ENCODE measurements at places on chromosomes 5 and 9.

GRCh38 chr9:29648601-29649000, 2075.3 kb upstream of the C9orf72 start:
- DNase-seq = no peak

GRCh38 chr9:115847216-115847615, 306.4 kb upstream of the PAPPA start:
- no peak for DNase-seq

- no peak for DNase-seq
These were observed 201.8 kb upstream of the MPDZ start for GRCh38 chr9:13481274-13481673.

DNA sequence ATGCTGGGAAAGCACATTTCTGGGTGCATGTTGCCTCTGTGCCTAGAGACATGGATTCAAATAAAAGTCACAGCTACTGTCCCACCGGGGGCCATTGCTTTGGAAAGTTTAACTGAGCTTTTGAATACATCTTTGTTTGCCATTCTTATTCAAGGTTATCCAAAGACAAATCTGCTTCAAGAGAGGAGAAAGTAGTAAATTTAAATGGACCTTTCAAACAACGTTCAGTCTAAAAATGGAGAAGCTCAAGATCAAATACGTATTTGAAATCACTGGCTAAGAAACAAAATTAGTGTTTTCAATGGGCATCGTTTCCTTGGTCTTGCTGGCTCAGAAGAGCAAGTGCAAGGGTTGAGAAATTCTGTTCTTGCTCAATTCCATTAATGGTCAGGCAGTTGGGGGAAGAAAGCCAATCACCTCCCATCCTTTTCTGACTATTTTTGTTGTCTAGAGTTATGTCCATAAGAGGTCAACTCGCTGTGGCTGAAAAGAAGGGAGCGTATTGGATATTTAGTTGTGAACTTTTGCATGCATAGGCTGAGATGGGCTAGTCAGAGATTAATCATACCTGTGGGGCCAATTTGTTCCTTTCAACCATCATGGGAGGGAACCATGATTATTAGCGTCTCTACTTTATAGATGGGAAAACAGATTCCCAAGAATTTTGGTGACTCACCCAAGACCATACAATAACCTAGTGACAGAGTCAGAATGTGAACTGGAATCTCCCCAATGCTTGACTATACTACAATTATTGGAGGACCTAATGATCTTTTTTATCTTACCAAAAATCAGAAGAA, 276.2 kb upstream of the TNC start:
- no peak for DNase-seq

GRCh38 chr5:110477911-110478310, 248.6 kb downstream of the TMEM232 start:
- DNase-seq = no peak

DNA sequence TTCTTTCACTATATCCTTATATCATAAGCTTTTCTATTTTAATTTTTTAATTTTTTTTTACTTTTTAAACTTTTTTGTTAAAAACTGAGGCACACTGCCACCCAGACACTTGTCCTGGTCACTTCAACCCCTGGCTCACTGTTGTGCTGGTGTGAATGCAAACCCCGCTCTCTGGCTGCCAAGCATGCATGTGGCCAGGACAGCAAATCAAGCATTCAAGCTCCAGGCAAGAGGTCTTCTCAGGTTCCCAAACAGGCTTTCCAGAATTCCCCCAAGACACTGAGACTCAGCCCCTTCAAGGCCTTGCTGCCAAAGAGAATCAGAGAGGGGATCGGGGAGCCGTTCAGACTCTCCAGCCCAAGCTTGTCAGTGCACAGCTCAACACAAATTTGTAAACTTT, 139.9 kb downstream of the FANCC start:
- no peak for DNase-seq

DNA sequence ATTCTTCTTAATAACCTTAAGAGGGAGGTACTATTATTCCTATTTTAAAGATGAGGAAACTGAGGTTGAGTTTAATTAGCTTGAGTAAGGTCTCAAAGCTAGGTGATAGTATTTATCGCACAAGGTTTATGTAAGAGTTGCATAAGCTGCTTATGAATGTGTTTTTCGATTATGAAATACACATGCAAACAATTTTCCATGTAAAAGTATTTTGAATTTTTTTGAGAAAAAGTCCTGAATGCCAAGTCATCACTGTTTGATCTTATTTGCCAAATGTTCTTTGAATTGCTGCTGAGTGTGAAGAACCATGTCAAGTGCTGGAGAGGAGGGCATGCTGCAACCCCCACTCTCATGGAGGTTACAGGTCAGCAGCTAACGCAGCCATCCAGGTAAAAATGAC, 174.4 kb downstream of the CARTPT start:
- DNase-seq = no peak

DNA sequence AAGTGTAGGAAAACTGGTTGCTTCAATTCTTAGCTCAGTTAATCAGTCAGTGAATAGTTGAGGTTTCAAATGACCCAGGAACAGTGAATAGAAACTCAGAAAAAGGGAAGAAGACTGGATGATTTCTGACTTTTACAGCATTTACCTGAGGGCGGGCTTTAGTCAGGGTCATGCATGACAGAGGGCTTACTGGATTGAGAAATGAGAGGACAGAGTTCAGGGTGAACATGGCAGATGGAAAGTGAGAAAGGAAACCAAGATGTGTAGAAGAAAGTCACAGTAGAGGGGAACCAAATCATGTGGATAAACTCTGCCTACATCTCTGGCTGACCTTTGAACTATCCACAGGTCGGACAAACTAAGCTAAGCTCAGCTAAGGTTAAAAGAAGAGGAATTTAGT, 596.0 kb downstream of the SEMA5A start:
- DNase-seq = no peak

DNA sequence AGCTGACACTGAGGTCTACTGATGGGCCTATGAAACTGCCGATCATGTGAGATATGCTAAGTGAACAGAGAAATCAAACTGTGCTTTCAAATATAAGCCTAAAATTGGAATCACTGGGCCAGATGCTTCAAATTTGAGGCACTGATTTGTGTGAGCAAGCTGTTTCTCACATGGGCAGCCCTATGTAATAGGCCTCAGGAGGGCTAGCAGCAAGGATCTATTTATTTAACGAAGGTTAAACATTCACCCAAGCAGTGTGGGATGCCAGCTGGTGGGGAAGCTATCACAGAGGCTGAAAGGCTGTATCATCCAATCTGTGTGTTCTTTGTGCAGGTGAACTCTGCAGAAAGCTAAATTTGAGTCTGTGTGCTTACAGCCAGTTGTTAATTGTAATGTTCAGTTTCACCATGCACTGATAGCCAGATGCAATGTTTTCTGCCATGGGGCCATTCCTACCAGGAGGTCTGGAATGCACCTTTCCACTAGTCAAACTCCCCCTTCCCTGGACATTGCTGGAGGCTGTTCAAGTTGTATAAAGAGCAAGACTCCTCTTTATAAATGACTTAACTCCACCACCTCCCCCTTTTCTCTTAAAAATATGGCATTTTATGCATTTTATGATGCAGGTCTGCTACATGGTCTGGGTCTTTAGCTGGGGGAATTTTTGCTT, 228.9 kb downstream of the SH3GL2 start:
- no peak for DNase-seq

DNA sequence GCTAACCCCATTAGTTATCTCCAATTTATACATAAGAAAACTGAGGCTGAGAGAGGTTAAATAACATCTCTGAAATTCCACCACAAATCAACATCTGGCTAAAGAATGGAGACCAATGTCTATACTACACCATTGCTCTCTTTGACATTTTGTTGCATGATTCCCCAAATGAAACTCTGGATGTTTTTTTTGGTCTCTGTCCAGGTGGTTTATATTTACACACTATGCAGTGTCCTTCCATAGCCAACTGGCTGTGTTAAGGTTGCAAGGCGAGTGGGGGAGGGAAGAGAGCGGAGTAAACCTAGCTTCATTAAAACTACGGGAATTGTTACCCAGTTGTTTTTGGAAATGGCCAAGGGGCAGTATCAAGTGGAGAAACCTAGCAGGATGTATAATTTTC, 67.2 kb downstream of the KIF4B start:
- no peak for DNase-seq

- DNase-seq = no peak
These were observed 338.7 kb downstream of the NPR3 start for GRCh38 chr5:33049842-33050241.

DNA sequence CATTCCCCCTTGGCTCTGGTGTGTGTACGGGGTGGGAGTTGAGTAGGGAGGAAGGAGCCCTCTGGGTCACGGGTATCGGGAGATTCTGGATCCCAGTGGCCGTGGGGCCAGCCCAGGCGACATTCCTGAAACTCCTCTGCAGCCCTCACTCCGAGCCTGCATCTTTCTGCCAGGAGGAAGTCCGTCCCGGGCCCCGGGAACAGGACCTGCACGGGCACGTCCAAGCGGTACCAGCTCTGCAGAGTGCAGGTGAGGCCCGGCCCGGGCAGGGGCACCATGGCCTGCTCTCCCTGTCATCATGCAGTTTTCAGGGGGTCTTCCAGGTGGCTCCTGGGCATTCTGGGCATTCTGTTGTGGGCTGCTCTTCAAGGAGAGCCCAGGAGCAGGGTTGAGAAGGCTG, 3.7 kb downstream of the ADAMTSL2 start:
- DNase-seq = no peak

DNA sequence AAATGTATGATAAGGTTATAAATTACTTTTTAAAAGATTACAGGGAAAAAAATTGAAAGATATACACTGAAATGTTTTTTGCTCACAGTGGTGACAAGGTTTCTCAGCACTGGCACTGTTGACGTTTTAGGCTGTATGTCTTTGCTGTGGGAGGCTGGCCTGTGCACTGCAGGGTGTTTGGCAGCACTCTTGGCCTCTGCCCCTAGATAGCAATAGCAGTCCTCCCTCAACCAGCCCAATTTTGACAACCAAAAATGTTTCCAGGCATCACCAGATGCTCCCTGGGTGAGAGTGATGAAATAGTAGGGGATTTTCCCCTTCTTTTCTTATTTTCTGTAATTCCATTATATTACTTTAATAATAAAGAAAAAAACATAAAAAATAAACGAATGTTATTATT, 3.3 kb downstream of the CD274 start:
- no peak for DNase-seq

Measured in endodermal cell (in vitro differentiated cells).